ENCODE measurements at places on chromosomes 6 and 20.
A peak's percentile ranks its signal among the peaks of the same experiment; 100 is the strongest.

GRCh38 chr6:13253272-13253671 is 75.1 kb downstream of the TBC1D7 start:
- no peak for DNase-seq

DNA sequence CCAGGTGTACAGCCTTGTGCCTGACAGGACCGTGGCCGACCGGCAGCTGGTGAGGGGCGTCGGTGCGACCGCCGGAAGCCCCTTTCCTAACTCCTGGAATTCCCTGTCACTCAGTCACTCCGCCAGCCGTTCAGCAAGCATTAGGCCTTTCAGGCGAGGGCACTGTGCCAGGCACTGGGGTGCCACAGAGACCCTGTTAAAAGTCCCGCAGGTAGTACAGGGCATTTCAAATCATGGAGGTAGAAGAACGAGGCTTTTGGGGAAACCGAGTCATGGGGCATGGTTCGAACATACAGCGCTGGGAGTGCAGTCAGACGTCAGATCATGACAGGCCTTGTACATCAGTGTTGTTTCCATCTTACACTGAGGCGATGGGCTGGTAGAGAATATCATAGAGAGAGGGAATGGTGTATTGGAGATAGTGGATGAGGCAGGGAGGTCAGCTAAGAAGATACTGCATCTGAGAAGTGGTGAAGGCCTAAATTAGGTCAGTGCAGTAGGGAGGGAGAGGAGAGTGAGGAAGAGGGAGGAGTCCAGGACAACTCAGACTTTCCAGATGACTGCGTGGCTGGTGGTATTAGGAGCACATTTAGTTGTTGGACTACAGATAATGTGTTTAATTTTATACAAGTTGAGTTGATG is 892 bp upstream of the DXO start:
- no peak for DNase-seq

- DNase-seq, result no peak
Observed at GRCh38 chr20:4119854-4120209, 104.5 kb upstream of the RNF24 start.

- DNase-seq, result no peak
Observed at GRCh38 chr6:146381486-146381885, 162.1 kb upstream of the RAB32 start.

DNA sequence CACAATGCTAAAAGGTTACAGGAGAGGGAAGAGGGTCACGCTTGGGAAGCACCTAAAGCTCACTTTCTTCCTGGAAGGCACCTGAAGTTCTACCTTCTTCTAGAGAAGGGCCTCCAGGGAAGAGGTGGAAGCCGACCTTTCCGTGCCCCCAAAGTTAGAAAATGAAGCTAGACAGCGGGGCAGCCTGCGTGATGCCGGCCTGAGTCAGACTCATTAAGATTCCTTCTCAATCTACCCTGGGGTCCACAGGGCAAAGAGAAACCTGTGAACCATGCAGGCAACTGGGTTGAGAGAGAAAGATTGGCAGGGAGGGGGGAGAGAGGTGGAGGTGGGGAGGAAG is 54.8 kb upstream of the CCDC167 start:
- DNase-seq, result no peak

GRCh38 chr6:44432726-44433125 is 45.2 kb downstream of the CDC5L start:
- no peak for DNase-seq

GRCh38 chr6:36623547-36624459 is 29.6 kb downstream of the SRSF3 start:
- DNase-seq, result peak; percentile 76

GRCh38 chr20:39067526-39068216 is 105.5 kb downstream of the DHX35 start:
- no peak for DNase-seq

DNA sequence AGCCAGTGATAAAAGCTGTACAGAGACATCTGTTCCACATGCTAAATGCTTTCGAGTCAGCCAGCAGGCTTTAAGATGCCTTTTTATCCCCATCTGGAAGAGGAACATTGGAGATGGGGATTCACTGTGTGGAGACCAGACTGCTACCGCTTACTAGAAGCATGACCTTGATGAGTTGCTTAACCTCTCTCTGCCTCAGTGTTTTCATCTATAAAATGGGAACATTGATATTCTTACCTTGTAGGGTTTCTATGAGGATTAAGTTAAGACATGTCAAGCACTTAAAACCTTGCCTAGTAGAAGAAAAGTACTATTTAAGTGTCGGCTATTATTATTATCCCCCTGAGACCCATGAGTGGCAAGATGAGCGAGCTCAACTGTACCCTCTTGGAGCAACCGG is 165.3 kb upstream of the SNX9 start:
- no peak for DNase-seq

- DNase-seq, result no peak
Observed at GRCh38 chr6:42509765-42510164, 54.1 kb upstream of the UBR2 start.

DNA sequence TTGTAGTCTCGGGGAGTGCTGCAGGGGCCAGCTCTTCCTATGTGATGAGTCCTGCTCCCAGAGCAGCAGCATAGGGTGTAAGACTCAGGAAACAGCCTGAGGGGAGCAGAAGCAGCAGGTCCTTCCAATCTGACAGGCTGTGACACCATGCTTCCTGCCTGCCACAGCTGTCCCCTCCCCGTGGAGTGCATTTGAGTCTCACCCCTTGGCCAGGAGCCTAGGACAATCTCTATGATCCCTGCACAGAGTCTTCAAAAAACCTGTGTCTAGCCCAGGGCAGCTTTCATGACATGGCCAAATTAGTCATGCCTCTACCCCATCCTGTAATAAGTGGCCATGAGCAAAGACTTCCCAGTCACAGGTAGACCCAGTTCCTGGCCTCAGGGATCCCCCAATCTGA is 23.1 kb upstream of the LRFN2 start:
- no peak for DNase-seq

- DNase-seq, result no peak
Observed at GRCh38 chr6:31351033-31351380, 6.0 kb downstream of the HLA-B start.

GRCh38 chr20:44785768-44786167 is 24.6 kb downstream of the RIMS4 start:
- DNase-seq, result no peak
